ENCODE measurements at places on chromosomes 6 and 20.

- no peak for DNase-seq
Measured at GRCh38 chr6:7202950-7203349, 95.2 kb downstream of the RREB1 start.

DNA sequence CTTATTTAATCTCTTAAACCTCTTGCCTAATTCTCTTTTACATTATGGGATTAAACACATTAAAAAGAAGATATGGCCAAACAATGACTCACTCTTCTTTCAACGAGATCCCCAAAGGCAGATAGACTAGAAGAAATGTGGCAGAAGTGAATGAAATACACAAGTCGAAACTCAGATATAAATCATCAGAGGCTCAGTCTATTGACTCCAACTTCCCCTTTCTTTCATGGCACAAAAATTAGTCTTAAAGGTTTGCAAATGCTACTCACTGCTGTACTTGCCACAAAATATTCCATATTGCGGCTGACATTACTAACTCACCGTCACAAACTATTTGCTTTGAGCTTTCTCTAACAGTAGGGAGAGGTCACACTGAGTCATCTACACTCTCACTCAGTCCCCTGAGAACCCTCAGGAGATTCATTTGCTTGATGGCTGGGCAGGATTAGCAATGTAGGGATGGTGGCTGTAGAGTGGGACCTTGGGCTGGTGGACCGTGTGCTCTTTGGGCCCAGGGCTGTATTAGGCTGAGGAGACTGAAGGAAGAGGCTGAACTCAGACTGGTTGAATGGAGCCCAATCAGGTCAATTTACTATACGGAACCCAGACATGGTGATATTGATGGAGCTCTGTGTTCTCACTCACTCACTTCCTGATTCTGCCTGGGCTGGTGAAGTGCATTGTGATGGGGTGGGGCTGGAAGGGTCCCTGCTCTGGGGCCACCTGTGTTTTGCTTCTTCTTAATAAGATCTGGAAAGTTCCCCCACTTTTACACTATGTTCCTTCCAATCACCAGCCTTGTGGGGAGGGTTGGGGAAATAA lies 42.8 kb upstream of the UBR2 start:
- DNase-seq: no peak

DNA sequence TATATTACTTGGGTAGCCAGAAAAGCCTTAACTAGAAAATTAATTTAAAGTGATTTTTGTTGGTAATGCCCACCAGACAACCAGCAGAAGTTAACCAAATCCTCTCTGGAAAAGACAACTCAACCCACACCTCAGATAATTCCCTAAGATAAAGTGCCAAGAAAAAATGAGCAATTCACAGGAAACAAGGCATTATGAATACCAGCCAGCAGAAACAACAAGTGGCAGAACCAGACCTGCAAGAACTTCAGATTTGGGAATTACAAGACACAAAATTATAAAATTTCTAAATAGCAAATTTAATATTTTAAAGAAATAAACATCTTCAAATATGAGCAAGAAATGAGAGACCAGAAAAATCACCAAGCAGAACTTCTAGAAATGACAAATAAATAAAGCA lies 80.0 kb upstream of the MRPS10 start:
- no peak for DNase-seq

GRCh38 chr20:45672765-45673164 lies 2.7 kb upstream of the WFDC11 start:
- no peak for DNase-seq

- no peak for DNase-seq
Measured at GRCh38 chr6:105791583-105792318, 294.4 kb upstream of the PRDM1 start.

DNA sequence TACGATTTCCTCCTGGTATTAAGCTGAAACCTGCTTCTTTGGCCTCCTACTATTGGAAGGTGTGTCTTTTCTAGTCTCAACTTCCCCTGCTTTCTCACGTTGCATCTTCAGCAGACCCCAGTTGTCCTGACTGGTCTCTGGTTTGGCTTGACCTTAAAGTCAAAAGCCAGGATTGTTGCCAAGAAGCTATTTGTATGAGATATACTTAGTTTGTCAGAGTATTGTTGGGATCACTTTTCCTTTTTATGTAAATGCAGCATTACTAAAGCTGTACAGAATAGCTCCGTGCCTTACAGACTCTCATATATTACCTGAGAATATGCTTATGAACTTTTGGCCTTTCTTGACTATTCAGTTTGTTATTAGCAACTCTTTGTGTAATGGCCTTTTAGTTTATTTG lies 61.1 kb downstream of the TSPYL4 start:
- no peak for DNase-seq

DNA sequence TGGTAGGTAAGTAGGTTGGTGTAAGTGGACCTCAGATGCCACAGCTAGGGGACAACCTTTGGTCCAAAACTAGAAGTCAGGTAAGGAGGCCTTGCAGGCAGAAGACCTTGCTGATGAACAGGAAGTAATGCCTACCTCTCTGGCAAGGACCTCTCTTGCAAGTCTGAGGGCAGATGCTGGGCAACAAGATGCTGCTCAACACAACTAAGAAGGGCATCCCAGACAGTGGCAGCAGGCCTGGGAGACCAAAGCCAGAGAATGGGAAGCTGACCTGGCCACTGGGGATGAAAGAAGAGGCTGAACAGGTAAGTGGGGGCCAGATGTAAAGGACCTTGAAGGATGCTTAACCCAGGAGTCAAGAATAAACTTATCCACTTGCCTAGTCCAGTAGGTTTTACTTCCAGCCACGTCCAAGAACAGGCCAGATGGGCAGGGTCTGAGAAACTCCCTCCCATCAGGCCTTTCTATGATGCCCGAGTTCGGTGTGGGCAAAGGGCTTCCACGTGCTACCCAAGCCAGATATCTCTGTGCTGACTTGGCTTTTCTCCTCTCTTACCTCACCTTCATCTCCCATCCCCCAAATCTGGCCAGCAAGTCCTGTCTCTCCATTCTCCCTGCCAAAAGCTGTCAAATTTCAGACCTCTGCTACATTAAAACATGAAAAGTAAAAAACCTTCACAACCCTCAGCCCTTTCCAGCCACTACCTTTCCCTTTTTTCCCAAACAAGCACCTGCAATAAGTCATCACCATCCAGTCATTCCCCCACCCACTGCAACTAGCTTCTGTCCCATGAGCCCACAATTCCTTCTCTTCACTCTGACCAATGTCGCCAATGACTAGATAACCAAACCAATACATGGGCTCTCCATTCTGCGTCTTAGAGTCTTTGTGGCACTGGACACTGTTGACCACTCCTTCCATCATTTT lies 11.5 kb upstream of the PLCG1 start:
- DNase-seq: no peak

GRCh38 chr20:37358366-37359150 lies 12.6 kb downstream of the SRC start:
- DNase-seq: no peak

DNA sequence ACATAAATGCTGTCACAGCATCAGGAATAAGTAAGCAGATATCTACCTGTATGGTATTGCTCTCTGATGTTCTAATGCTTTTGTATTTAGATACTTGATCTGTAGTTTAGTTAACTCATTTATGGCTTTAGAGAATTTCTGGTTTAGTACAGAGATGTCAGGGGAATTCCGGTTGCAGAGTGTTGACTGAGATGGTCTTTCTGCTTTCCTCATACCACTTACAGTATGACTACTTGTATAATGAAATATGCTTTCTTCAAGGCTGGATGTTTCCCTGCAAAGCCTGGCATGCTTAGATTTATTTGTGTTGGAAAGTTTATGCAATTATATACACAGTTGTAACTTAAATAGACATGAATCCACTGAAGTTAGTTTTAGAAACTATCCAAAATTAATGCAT lies 278.4 kb downstream of the CDH26 start:
- no peak for DNase-seq
